ENCODE measurements at places on chromosomes 1 and 21.
A peak's percentile ranks its signal among the peaks of the same experiment; 100 is the strongest.

DNA sequence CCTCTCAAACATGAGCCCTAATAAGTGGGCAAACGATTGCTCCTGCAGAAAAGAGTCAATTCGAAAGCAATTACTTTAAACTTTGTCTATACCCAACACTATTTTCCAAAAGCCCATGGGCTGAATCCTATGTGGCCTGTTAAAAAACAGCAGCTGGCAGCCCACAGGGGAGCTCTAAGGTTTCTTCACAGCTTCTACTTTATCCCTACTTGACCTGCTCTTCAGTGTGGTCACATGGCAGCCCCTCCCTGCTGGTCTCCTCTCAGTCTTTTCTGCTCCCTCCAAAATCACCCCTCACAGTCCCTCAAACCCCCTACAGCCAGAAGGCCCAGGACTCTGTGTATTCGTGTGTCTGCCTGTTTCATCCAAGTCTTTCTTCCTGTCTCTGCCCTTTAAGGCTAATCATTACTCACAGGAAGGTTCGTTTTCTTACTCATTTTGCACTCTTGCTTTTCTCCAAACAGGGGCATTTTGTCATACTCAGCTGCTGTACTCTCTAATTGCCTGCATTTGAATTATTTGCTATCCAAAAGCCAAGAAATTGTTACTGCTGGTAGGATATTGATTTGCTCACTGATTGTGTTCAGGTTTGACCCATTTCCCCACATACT is 62.4 kb upstream of the FAM3B start:
- DNase-seq = no peak

DNA sequence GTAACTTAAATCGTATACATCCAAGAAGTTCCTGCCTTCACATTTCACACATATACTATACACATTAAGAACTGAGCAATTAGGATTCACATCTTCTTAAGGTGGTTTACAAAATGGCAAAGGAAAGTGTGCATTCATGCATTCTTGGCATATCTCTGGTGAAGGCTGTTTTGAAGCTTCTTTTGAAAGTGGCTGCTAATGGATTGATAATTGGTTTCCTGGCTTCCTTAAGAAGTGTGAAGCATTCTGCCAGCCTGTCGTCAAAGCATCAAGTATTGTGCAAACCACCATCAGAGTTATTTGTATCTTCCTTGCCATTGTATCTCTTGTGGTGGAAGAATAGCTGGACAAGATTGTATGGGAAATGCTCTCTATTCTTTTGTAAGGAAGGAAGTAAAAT is 95.1 kb upstream of the HMGB4 start:
- DNase-seq = no peak

DNA sequence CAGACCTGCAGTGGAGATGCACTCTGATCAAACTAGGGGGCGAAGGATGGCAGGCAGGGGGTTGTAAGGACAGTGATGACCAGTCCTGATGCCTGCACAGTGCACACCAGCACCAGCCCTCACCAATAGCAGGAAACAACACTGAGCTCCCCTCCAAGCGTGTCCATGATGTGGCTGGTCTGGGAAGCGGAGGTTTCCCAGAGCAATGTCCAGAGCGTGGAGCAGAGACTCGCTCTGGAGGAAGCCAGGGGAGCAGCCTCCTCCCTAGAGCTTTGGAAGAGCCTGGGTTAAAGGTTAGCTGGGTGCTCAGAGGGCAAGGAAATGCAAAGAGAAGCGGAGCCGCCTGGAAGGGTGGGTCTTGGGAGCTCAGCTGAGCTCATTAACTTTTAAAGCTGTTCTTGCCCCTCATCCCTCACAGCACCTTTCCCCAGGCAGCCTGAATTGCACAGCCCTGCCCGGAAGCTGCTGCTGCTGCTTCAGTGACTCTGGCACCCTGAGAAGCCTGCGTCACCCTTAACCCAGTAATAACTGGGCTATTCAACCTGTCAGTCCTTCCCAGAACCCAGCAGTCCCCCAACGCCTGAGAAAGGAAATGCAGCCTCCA is 162.2 kb upstream of the RAB4A start:
- peak; percentile 85 for DNase-seq

- DNase-seq = no peak
Measured at GRCh38 chr1:71193153-71193552, 112.3 kb upstream of the ZRANB2 start.

- no peak for DNase-seq
Measured at GRCh38 chr1:18948048-18948912, 8.2 kb downstream of the IFFO2 start.

Measured in coronary artery (tissue), 2 donors.